ENCODE measurements at places on chromosomes 3 and 15.
A peak's percentile ranks its signal among the peaks of the same experiment; 100 is the strongest.

- no peak for DNase-seq
Measured at GRCh38 chr3:126397610-126398422, 3.1 kb downstream of the CFAP100 start.

GRCh38 chr15:85581495-85581894, 201.1 kb downstream of the AKAP13 start:
- peak; percentile 80 for DNase-seq

GRCh38 chr3:38130631-38131065, 6.3 kb downstream of the ACAA1 start:
- no peak for DNase-seq

GRCh38 chr15:85379403-85380131, 836 bp upstream of the AKAP13 start:
- no peak for DNase-seq

DNA sequence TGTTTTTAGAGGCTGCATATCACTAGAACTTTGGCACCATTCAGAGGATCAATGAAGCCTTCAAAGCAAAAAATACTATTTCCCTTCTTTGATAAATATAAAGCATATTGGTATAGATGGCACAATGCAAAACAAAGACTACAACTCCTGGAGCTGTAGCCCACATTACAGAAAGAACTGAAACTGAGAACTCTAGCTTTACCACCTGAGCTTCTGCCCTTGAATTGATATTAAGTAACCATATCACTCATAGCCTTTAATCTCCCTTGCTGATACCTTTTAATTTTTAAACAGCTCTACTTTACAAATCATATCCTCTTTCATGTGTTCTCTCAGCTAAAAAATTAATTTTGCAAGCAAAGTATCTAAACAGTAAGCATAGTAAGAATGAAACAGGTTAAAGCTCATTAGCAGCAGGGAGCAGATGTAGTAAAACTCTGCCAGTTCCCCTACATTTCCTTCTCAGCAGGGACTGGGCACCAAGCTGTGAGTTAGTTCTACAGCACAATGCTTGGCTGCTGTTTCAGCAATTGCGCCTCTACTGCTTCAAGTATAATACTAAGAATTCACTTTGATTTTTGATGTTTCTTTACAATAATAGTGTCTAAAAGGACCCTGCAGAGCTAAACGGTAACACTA, 97.9 kb upstream of the NANOGP8 start:
- no peak for DNase-seq

GRCh38 chr15:65072027-65072426, 4.2 kb upstream of the RASL12 start:
- no peak for DNase-seq

DNA sequence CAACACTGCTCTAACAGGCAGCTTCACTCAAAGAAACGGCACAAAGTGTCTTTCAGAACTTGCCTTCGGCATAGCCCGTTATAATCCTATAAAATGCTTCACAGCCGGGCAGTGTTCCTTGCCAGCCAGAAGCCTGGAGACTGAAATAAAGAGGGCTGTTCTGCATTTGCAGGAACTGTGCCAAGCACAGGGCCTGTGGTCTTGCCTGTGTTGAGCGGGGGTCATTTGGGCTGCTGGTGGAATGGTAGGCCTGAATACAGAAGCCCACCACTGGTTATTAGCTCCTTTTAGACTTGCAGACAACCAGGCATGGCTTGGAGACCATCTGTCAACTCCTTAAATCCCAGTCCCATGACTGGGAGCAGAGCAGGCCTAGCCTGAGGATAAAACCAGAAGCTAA, 4.7 kb upstream of the ARHGEF3 start:
- no peak for DNase-seq

DNA sequence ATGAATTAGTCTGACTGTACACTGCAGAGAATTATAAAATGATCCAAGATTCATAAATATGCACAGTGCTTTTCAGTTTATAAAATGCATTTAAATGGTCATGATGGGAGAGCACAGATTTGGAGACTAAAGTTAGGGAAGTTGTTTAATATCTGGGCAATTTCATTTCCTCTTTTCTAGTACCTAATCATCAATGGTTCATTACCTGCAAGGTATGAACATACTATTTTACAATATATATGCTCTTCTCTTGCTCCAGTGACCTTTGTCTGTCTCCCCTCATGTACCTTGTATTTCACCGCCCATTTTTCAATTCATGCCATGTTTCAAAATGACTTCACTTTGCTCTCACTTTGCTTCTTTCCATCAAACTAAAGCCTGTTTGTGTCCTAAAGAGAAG, 114.5 kb downstream of the SUCNR1 start:
- no peak for DNase-seq

- DNase-seq, result no peak
Measured at GRCh38 chr15:91855684-91856489, 2.4 kb downstream of the SLCO3A1 start.

GRCh38 chr3:146465693-146466465, 3.5 kb downstream of the PLSCR2 start:
- no peak for DNase-seq

- DNase-seq, result no peak
Measured at GRCh38 chr3:78979028-78979427, 788.8 kb downstream of the ROBO1 start.

- DNase-seq, result no peak
Measured at GRCh38 chr15:40334941-40335795, 5.6 kb downstream of the CCDC9B start.

DNA sequence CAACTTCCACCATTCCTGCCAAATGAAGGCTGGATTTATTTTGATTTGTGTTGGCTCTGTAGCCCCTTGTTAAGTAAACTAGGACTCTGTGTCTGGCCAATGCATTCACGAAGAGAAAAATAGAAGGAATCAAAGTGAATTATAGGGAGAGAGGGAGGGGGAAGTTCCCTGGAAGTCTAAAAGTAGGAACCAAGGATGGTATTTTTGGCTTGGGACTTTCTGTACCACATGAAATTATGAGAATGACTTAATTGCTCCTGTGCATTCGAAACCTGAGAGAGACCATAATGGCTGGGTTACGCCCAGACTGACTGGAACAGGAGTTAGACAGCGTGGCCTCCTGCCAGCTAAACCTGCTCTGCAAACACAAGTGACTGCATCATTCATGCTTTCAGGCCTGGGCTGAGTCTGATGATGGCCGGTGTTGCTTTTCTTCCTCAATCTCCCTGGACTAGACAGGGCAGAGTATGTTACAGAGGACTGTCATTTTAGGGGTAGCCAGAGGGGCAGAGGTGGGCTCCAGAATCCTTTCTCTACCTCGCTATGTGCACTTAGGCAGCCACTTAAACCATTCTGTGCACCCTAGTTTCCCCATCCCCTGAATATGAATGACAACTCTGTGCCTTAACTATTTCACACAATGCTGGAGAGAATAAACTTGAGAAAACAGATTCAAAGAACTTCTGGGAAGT, 58.9 kb downstream of the MYO1E start:
- DNase-seq, result no peak

GRCh38 chr15:39948817-39949216, 14.9 kb downstream of the EIF2AK4 start:
- no peak for DNase-seq

- no peak for DNase-seq
Measured at GRCh38 chr3:107976202-107976800, 114.5 kb downstream of the CD47 start.

- no peak for DNase-seq
Measured at GRCh38 chr3:98744283-98744682, 18.9 kb upstream of the ST3GAL6 start.

- DNase-seq, result no peak
Measured at GRCh38 chr3:150308037-150308319, 100.1 kb upstream of the TSC22D2 start.

GRCh38 chr3:186989429-186989828, 59.1 kb downstream of the ST6GAL1 start:
- no peak for DNase-seq

GRCh38 chr3:25080461-25080860, 347.6 kb upstream of the RARB start:
- no peak for DNase-seq

GRCh38 chr15:40244961-40245523, 6.2 kb downstream of the PAK6 start:
- no peak for DNase-seq

DNA sequence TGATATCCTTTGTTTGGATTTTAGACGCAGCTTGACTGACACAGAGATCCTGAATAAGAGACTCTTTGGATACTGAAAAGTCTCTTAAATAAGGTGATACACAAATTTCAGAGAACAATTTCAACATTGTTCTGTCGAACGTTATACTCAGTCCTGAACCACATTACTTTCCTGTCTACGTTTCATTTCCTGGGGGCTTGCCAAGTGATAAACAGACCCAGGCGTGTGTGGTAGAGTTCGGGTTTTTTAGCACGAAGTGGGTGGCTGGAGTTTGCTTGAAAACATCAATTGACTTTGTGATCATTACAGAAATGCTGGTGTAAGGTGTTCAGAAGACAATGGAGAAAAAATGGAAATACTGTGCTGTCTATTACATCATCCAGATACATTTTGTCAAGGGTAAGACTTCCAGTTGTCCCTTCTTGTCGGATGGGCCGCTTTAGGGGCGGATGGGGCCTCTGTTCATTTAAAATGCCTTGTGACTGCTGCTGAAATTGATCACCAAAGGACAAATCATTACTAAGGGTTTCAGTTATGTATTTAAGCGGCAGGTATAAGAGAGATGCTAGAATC, at the start of gene CD96:
TSS of gene CD96 (plus strand) at position 287 of the 573 bp plus-strand sequence. CDS start at position 339, 52 bp downstream.
- DNase-seq, result no peak

DNA sequence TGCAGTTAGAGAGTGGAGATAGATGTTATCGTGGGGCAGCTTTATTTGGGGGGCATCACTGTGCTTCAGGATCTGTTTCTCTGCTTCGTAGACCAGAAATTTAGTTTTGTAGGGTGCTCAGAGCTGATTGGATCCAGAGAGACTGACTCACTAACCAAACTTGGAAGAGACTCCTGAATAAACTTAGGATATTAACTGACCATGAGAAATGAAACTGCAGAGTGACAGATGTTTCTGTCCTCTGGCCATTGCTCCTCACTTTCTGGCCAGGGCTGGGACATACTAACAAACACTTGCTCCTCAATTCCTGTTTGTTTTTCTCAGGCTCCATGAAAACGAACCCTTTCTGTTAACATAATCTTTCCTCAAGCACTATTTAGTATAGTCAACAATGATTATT, 4.3 kb downstream of the ZNF592 start:
- DNase-seq, result no peak

- DNase-seq, result no peak
Measured at GRCh38 chr3:183631715-183632114, 3.7 kb upstream of the KLHL24 start.

DNA sequence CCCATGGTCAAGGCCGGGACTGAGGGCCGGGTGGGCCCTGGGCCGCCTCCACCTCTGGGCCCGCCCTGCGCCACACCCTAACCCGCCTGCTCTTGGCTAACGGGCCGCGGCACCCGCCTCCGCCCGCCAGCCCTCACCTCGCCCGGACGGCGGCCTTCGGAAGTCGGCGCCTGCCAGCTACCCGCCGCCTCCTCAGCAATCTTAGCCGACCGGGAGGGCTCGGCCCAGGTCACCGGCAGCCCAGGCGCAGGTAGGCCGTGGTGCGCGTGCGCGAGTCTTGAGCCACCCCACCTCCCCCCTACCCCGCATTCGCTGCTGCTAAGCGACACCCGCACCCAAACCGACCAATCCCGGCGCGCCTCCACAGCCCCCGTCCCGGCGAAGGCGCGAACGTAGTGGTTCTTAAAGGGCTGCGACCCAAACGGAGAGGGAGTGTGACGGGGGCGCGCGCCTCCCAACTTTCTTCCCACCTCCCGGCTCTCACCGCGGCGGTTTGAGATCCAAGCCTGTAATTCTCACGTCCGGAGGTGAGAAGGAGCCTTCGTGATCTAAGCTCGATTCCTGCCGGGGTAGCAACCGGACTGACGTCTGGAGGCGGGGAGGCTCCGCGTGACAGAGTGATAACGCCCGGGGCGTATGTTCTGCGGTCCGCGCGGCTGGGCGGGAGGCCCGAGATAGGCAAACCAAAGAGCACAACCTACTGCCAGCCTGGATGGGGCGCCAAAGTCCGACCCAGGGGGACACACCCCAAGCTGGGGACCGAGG, at the start of gene SEC22C:
TSS of gene SEC22C (minus strand) at position 259 of the 765 bp plus-strand sequence. CDS start 12,921 bp downstream, outside the sequence.
- peak; percentile 63 for DNase-seq

DNA sequence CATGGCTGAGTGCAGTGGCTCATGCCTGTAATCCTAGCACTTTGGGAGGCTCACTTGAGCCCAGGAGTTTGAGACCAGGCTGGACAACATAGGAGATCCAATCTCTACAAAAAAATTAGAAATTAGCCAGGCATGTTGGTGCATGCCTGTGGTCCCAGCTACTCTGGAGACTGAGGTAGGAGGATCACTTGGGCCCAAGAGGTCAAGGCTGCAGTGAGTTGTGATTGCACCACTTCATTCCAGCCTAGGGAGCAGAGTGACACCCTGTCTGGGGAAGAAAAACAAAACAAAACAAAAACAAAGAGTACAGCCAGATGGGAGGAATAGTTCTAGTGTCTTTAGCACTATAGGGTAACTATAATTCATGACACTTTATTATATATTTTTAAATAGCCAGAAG, 26.2 kb upstream of the COMMD4 start:
- no peak for DNase-seq

DNA sequence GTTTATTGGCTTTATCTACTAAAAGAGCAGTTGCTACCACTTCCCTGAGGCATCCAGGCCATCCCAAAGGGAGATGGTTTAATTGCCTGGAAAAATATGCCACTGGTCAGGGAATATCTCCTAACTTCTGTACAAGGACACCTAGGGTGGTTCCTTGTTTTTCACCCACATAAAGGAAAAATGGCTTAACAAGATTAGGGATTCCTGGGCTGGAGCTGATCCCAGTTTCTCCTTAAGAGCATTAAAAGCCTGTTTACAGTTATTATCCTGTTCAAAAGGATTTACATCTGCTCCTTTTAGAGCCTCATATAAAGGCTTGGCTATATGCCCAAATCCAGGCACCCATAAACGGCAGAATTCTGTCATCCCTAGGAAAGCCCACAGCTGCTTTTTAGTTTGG, 70.2 kb upstream of the WNT7A start:
- no peak for DNase-seq

DNA sequence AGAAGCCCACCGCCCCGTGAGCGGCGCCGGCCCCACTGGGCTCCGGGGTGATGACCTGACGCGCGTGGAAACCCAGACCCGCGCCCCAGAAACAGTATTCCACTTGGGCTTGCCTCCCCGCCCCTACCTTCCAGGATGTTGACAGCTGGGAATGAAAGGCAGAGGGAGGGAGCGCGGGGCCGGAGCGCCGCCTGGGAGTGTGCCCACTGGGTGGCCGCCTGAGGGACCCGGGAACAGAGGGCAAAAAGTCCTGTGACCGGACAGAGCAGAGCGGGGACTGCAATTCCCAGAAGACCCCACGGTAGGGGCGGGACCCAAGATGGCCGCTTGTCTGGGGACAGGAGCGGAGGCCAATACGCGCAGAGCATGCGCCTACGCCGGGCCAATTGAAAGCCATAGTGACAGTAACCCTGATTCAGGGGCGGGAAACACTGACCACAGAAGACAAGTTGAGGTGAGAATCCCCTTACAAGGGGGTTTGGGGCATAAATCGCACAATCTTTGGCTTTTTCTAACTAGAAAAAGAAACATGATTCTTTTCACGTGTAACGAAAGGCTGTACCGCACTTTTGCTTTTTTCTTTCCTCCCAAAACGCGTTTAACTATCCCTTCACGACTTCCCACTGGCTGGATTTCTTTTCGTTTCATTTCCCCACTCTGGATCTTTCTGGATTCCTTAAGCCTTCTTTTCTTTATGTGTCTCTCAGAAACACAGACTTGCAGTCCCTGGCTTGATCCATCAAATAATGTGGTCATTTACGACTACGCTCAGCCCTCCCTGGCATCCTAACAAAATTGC, at the start of gene FHIT:
TSS of gene FHIT (minus strand) at position 279 of the 799 bp plus-strand sequence.
- no peak for DNase-seq
